ENCODE measurements at places on chromosomes 16 and 17.

GRCh38 chr16:52052818-52053217, 494.1 kb downstream of the TOX3 start:
- no peak for DNase-seq

GRCh38 chr17:65856865-65857264, 295.4 kb upstream of the AXIN2 start:
- peak; percentile 76 for DNase-seq

DNA sequence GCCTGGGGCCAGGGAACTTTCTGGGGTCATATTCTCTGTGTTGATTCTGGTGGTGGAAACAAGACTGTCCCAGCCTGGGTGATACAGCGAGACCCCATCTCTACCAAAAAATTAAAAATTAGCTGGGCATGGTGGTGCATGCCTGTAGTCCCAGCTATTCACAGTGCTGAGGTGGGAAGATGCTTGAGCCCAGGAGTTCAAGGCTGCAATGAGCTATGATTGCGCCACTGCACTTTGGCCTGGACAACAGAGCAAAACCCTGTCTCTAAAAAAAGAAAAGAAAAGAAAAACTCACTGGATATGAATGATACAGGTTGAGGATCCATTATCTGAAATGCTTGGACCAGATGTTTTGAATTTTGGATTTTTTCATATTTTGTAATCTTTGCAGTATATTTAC, 13.6 kb downstream of the SCGB1C2 start:
- no peak for DNase-seq

- DNase-seq: peak; percentile 79
Measured at GRCh38 chr16:15857724-15858560, 1.1 kb upstream of the MYH11 start.

- DNase-seq: peak; percentile 36
Measured at GRCh38 chr16:84614968-84615813, 2.7 kb downstream of the COTL1 start.

DNA sequence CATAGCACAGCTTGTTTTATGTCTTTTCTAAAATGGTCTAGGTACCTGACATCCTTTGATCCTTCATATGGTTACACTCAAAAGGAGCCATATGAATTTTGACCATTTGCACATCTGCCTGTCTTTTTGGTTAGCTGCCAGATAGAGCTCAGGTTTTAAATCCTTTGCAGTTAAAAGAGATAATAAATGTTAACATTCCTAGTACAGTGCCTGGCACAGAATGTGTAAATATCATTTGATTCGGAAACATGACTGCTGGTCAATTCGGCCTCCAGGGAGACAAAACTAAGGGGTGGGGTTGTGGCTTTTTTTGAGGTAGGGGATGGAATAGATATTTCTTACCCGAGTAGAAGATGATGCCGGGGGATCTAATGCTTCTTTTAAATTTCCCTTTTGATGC, 64.2 kb downstream of the FTO start:
- no peak for DNase-seq

- DNase-seq: no peak
Measured at GRCh38 chr16:73629011-73629410, 581.1 kb upstream of the ZFHX3 start.

DNA sequence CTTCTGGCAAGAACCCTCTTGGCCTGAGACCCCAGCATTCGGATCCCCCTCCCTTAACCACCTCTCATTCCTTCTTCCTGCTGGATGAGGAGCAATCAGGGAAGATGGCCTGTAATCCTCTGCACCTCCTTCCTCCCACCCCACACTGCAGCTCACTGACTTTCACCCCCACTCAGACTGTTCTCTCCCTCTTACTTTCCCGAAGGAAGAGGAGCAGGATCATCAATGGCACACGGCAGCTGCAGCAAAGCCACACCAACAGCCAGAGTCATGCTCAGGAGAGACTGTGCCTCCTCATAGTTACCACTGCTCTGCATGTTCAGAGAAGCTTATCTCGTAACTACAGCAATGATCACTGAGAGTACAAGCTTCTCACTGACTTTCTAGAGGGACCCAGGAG, 10.1 kb upstream of the TMEM101 start:
- no peak for DNase-seq

GRCh38 chr16:86621966-86622365, 43.6 kb downstream of the FOXL1 start:
- no peak for DNase-seq

DNA sequence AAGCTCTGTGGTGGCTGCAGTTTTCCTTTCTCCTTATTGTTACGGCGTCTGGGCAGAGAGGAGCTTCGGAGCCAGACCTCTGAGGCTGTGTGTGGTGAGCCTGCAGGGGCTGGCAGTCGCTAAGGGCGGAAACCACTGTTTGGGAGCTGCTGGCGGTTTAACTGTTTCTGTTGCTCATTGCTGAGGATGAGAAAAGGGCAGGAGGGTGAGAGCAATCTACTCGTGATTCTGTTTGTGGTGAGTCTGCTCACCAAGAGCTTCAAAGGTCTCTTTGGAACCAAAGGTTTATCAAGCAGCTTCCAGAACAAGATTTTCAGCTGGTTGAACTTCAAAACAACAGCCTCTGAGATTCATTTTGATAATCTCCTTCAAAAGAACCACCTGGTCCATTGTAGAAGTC, 143.9 kb downstream of the ANKFN1 start:
- peak; percentile 76 for DNase-seq

DNA sequence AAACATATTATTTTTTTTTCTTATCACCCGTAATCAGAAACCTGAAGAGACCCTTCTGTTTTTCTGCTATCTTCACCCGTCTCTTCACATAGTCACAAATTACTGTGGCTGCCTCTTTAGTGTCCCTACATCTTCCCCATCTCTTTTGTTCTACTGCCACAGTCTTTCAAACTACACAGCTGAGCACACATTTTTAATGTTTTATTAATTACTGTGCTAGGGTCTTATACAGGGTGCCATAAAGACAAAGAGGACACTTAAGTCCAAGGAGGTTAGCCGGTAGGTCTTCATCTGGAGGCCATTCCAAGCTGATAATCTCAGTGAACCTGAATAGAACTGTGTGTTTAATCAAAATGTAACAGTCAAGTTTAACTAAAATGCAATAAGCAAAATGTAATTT, 20.7 kb downstream of the CNTNAP4 start:
- no peak for DNase-seq

GRCh38 chr17:36705874-36706731, 104.7 kb downstream of the MRM1 start:
- DNase-seq: peak; percentile 42

- peak; percentile 83 for DNase-seq
Measured at GRCh38 chr16:67833030-67833414, 9.1 kb upstream of the THAP11 start.

DNA sequence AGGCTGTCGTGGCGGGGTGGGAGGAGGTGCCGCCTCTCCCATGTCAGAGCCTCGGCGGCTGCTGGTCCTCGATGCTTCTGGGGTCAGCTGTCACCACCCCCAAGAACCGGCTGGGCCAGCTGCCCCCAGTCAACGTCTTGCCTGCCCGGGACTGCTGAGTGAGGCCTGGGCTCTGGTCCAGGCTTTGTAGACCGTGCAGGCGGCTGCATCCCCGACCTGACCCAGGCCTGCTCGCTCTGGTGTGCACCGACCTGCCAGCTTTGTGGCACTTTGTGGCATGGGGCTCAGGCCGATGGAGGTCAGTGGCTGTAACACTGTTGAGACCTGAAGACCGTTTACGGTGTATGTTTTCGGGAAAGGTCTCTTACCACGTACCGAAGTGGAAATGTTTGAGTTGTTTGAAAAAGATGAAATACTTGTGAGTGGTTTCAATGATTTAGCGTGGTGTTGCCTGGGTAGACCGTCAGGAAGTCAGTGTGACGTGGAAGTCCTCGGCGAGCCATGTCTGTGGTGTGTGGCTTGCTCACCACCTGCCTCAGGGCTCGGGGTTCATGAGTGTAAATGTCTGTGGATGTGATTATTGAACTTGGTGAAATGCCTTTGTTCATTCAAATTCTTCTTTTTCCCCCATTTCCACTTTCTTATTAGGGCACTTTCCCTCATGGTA, 53.2 kb upstream of the ZNF750 start:
- no peak for DNase-seq

- no peak for DNase-seq
Measured at GRCh38 chr16:29810699-29811169, 1.3 kb upstream of the PRRT2 start.

- peak; percentile 83 for DNase-seq
Measured at GRCh38 chr17:56593646-56594319, at the start of gene NOG. Gene NOG (plus strand): TSS chr17:56593699. CDS start chr17:56594224, 525 bp downstream.

DNA sequence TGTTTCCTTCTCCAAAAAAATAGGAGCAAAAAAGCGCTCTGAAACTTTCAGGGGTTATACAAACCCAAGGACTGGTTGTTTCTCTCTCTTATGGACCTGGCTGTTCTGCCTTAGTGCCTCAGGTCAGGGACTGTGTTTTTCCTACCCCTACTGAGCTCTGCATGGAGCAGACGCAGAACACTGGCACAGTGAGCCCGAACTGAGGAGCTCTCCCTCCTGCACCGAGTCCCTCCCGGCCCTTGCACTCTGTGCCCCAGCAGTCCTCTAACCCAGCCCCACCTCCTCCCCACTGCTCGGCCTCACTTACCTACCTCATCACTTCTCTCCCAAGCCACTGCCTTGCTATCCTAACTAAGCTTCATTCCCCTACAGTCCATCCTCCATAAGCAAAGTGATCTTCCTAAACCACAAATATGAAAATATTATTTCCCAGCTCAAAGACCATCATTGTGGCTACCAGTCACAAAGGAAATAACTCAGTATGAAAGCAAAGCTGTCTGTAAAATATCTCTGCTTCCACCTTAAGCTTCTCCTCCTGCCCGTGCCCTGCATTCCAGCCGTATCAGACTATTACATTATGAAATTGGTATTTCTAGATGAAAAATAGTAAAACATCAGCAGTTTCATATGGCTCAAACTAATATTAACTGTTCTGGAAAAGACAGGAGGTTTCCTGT, 13.6 kb downstream of the MEIOB start:
- no peak for DNase-seq

- DNase-seq: peak; percentile 6
Measured at GRCh38 chr16:27366687-27367460, 35.1 kb upstream of the IL21R start.

GRCh38 chr16:77206533-77206932, 7.3 kb downstream of the SYCE1L start:
- no peak for DNase-seq
